ENCODE measurements at places on chromosomes 16 and 17.

- H3K27ac ChIP-seq = no peak overlapping the region
- peaks cover 6% of the 10 kb centered on the region for H3K27me3 ChIP-seq
- DNase-seq = no peak
- H3K36me3 ChIP-seq = no peaks in the 10 kb centered on the region
- H3K4me1 ChIP-seq = peaks cover 14% of the 10 kb centered on the region
Measured at GRCh38 chr17:49889500-49889899, 41.6 kb upstream of the TAC4 start.

DNA sequence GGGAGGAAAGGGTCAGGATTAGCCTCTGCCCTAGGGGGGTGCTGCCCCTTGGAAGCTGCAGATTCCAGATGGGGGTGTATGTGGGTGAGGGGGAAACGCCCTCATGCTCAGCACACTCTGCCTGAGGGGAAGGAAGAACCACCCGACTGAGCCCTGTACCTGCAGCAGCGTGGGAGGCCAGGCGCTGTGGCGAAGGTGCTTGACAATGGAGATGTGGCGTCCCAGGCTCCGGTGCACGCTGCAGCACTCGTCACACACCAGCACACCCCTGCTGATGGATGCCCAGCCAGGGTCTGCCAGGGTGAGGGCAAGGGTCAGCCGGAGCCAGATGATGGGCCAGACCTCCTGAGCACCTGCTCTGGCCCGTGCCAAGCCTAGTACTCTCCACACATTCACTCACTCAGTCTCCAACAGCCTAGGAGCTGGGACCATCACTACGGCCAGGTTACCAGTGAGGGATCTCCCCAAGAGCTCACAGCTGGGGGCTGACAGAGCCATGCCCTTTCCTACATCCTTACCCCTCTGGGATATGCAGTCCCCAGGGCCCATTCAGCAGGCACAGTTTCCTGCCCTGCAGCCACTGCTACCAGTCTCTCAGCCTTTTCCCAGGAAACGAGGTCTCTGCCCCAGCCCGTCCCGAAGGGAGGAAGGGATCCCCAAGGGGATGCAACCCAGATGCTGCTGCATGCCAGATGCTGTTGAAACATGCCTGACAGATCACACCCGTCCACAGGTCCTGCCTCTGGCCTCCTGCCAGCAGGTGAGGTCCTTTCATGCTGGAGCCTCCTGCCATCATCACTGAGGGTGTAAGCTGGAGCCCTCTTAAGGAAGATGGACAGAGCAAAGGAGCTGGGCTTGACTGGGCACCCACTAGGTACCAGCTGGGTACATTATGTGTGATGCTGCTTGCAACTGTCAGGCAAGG is 5.9 kb downstream of the GIT1 start:
- H3K27me3 ChIP-seq = no peaks in the 10 kb centered on the region
- H3K27ac ChIP-seq = no peak overlapping the region
- peaks cover 9% of the 10 kb centered on the region for H3K36me3 ChIP-seq
- no peak for DNase-seq
- no peak overlapping the region for H3K4me3 ChIP-seq

GRCh38 chr17:45098869-45099616 is 33.3 kb downstream of the PLCD3 start:
- H3K27me3 ChIP-seq = no peaks in the 10 kb centered on the region
- DNase-seq = peak; percentile 58
- H3K4me1 ChIP-seq = no peaks in the 10 kb centered on the region

GRCh38 chr17:71440513-71440912 is 680.3 kb upstream of the SOX9 start:
- H3K4me3 ChIP-seq = no peak overlapping the region
- H3K27ac ChIP-seq = no peak overlapping the region
- H3K4me1 ChIP-seq = no peaks in the 10 kb centered on the region
- no peaks in the 10 kb centered on the region for H3K27me3 ChIP-seq
- no peaks in the 10 kb centered on the region for H3K36me3 ChIP-seq

DNA sequence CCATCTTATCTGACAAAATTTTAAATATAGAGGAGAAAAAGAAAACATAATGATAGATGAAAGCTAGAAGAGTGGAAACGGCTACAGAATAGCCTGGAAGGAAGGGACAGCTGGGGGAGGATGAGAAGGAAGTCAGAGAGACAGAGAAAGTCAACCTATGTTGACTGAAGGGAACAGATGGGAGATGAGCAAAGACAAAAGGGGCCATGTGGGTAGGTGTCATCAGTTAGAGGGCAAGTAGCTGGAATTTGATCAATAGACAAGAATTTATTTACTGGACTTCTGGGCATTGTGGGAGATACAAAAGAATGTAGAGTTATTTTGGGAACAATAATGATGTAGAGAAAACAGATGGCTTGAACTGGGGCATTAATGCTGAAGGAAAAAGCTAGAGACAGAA is 194.4 kb downstream of the ANKFN1 start:
- no peaks in the 10 kb centered on the region for H3K36me3 ChIP-seq
- H3K4me1 ChIP-seq = no peaks in the 10 kb centered on the region
- DNase-seq = no peak
- H3K4me3 ChIP-seq = no peak overlapping the region
- no peaks in the 10 kb centered on the region for H3K27me3 ChIP-seq

- H3K4me1 ChIP-seq = no peaks in the 10 kb centered on the region
- H3K4me3 ChIP-seq = no peak overlapping the region
- H3K27me3 ChIP-seq = no peaks in the 10 kb centered on the region
- H3K27ac ChIP-seq = no peak overlapping the region
- H3K36me3 ChIP-seq = no peaks in the 10 kb centered on the region
- no peak for DNase-seq
Measured at GRCh38 chr17:72838581-72838980, 253.9 kb downstream of the SLC39A11 start.

DNA sequence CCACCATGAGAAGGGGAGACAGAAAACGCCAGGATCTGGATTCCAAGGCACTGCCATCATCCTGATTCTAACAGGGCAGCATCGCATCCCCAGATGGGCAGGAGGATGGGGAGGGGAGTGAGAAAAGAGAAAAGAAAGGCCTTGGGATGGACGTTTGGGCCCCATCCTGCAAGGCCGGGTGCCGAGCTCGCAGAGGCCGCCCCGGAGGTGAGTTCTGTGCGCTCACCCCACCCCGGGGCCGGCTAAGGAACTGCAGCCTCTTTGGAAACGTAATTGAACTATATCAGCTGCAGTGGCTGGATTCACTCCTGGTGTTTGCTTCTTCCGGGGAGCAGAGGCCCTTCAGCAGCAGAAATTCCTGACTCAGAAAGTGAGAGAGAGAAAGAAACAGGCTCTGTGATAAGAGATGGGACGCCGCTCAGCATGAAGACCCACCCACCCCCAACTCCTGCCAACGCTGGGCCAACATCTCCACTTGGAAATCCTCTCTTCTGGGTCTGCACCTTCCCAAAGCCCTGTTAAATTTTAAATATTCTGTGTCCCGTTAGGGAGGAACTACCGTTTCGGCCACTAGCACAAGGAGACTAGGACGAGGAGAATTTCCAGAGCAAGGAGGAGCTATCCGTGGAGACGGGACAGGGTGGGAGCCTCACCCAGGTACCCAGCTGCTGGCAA is 8.5 kb upstream of the SSTR2 start:
- H3K36me3 ChIP-seq = no peaks in the 10 kb centered on the region
- no peak overlapping the region for H3K27ac ChIP-seq
- peaks cover 2% of the 10 kb centered on the region for H3K4me1 ChIP-seq
- H3K4me3 ChIP-seq = no peak overlapping the region
- DNase-seq = no peak

DNA sequence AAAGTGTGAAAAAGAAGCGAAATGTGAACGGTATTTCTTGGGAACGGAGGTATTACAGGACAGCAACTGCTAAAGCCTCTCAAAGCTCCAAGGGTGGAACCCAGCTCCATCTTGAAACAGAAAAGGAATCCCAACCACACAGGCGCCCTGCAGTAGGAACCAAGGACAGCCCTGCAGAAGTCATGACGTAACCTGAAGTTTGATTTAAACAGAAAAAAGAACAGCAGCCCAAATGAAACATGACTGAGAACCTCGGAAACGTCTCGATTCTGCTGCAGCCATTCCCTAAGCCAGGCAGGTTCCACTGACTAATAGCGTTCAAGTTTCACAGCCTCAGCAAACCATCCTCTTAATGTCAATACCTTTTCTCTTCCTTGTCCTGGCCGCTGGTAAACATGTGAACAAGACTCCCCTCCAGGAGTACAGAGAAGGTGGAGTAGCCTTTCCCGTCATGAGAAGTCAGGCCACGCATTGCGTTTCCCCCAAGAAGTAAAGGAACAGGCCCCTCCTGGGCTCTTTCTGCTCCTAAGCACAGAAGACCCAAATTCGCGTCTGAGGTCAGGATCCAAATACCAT is 20.1 kb downstream of the SIAH1 start:
- peak overlapping the region; percentile 71 for H3K4me3 ChIP-seq
- no peak overlapping the region for H3K27ac ChIP-seq
- no peaks in the 10 kb centered on the region for H3K27me3 ChIP-seq
- DNase-seq = no peak
- no peaks in the 10 kb centered on the region for H3K36me3 ChIP-seq

Measured in iPS DF 6.9 (cell line).